IMR-90 (cell line): ENCODE measurements at places on chromosomes 1 and 21. TPM values are rescaled to one million over a fixed set of nuclear protein-coding genes. Genes with fewer than 3 reads are reported as not detected.

Gene NOS1AP
- total RNA-seq: under 0.01 and 0.18 TPM in 2 replicates

Gene ANGPTL3
- not detected in 2 replicates for total RNA-seq

Gene ASCL5
- total RNA-seq: not detected in 2 replicates

GRCh38 chr21:41957991-41958766, 4.4 kb upstream of the C2CD2 start:
- peak; percentile 98 for DNase-seq

DNA sequence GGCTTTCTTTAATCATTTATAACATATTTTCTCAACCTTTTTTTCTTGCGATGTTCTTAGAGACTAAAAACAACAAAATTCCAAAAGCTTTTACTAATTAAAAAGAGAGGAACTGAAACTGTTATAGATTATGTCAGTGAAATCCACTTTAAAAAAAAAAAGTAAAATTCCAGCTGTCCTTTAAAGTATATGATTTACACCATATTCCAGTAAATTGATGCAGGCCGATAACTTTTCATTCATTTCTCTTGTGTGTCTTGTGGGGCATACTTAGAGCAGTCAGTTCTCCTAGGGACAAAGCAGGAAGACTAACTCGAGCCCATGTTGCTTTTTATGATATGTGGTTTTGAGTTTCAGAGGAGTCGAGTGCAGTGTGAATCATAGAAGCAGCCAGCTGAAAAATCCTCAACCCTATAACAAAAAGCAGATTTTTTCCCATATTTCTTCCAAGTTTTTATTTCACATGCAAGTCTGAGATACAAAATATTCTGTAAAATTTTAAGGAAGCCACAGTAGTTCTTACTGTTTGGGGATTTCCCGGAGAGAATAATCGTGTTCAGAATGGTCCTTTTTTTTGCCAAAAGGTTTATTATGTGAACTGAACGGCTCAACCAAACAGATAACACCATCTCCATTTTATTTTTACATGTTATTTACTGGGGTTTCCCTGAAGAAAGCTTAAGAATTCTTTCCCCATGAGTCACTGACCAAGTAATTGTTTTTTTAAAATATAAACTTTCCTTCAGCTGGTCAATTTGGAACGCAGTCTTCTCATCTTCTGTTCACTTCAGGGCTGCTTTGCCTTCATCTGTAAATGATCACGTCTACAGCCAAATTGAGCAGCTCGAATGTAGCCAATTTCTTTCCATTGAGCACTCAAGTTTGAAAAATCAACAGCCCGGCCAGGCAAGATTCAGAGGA, 77.0 kb upstream of the C1orf105 start:
- peak; percentile 91 for DNase-seq

DNA sequence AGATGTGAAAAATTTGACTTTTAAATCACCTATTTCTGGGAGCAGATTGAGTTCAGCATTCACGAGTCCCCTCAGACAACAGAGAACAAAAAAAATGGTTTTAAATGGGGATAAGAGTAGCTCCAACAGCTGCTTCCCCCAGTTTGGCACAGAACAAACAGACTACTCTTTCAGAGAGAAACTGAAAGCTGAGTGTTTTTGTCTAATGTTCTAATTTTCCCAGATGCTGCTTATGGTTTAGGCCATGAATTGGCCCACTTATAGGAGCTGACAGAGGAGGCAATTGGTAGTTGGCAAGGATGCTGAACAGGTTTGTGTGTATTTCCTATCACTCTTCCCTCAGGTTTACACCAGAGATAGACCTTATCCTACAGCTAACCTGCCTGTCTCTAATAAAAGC, 1637.4 kb upstream of the PRMT6 start:
- DNase-seq: no peak
